ENCODE measurements at places on chromosomes 16 and 17.

- DNase-seq: no peak
Observed at GRCh38 chr17:7893187-7893880, 4.7 kb downstream of the CHD3 start.

- DNase-seq: no peak
Observed at GRCh38 chr17:68737761-68738443, 136.7 kb upstream of the FAM20A start.

DNA sequence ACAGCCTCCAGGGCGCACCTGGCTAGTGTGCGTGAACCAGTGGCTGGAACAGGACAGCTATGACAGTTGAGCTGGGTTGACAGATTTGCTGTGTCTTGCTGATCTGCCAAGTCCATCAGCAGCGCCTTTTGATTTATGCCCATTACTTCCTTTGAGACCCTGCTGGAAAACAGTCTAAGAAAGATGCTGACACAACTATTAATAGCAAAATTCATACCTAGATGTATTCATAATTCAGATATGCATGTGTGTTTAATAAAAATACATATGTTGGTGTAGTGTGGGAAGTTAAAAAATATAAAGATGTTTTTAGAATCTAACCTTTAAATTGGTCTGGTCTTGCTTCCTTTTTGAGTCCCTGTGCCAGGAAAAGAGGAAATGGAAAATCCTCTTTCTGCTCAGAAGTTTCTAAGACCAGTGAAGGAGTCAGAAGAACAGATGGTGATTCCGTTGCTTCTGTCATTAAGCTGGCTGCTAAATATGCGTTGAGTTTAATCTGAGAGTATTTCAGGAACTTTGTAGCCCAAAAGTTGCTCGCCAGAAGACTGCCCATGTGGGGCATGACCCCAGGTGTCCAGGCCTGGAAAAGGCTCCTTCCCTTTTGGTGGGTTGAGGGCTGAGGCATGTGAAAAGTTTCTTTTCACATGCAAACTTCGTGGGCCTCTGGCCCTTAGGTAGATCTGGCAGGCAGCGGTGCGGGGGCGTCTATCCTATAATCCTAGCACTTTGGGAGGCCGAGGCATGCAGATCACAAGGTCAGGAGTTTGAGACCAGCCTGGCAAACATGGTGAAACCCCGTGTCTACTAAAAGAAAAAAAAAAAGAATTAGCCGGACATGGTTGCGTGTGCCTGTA lies 40.0 kb upstream of the ENDOV start:
- DNase-seq: no peak

- DNase-seq: no peak
Observed at GRCh38 chr17:65039336-65039988, 17.1 kb downstream of the GNA13 start.

DNA sequence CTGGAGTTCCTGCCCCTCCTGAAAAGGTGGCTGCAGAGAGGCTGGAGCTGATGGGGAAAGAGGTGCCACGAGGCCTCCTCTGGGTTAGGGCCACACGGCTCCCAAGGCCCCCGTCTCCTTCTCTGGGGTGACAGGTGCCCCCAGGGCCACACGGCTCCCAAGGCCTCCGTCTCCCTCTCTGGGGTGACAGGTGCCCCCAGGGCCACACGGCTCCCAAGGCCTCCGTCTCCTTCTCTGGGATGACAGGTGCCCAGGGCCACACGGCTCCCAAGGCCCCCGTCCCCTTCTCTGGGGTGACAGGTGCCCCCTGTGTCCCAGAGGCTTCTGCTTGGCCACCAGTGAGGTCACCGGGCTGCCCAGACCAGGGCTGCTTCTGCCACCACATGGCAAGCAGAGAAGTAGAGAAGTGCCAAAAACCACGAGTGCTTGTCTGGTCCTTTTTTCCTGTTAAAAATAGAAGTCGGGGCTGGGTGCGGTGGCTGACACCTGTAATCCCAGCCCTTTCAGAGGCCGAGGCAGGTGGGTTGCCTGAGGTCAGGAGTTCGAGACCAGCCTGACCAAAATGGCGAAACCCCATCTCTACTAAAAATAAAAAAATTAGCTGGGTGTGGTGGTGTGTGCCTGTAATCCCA lies 4.1 kb downstream of the CAPN15 start:
- DNase-seq: no peak

DNA sequence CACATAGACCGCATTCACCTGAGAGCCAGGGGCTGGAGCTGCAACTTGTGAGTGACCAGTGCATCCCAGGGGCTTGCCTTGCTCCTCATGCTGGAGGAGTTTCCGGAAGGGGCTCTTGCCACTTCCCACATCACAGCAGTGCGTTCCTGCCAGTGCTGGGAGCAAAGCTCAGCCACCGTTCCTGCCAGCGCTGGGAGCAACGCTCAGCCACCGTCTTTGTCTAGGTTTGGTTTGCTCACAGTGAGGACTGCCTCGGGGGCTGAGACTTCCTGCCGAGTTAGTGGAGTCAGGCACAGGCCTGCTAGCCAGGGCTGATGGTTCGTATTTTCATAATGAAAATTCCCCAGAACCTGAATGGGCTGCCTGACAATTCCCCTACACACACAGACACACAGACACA lies 5.4 kb upstream of the CHRNE start:
- peak; percentile 47 for DNase-seq

DNA sequence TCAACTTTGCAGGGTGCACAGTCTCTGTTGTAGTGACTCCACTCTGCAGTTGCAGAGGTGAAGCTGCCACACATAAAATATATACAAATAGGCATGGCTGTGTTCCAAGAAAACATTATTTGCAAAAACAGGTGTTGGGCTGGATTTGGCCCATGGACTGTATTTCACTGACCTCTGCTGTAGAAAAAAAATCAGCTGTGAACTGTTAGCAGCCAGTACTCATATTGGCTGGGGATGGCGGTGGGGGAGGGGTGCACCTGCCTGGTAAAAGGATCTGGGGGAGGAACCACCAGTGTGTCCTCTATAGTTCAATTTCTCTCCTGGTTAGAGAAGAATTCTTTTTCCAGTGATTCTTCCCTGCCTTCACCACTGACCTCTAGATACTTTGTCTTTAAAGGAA lies 50.0 kb downstream of the SHISA9 start:
- no peak for DNase-seq

- no peak for DNase-seq
Observed at GRCh38 chr16:49886554-49887094, 30.7 kb upstream of the ZNF423 start.

- no peak for DNase-seq
Observed at GRCh38 chr17:34172390-34172918, 82.6 kb upstream of the CCL2 start.

GRCh38 chr17:28759256-28759865 lies 15.6 kb downstream of the TRAF4 start:
- no peak for DNase-seq
